ENCODE measurements at places on chromosomes 1 and 21. TPM values are rescaled to one million over a fixed set of nuclear protein-coding genes. Genes with fewer than 3 reads are reported as not detected.

DNA sequence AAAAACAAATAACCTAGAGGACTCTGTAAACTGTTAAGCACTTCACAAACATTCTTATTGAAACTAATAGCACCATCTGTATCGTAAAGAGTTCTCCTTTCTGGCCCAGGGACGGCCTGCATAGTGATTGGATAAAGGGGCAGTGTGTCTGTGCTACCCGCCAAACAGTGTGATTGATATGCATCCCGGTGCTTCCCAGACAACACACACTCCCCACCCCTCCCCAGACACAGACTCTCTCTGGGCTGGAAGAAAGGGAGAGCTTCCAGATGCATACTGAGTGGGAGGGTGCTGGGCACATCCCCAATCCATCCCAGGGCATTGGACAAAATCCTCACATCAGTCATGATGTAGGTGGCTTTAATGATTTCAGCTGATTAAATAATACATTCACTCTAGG is 3.7 kb downstream of the HSD11B1 start:
- H3K36me3 ChIP-seq = peaks cover 3% of the 10 kb centered on the region
- peaks cover 36% of the 10 kb centered on the region for H3K4me1 ChIP-seq
- no peak overlapping the region for H3K4me3 ChIP-seq
- no peak for DNase-seq
- H3K27ac ChIP-seq = no peak overlapping the region

DNA sequence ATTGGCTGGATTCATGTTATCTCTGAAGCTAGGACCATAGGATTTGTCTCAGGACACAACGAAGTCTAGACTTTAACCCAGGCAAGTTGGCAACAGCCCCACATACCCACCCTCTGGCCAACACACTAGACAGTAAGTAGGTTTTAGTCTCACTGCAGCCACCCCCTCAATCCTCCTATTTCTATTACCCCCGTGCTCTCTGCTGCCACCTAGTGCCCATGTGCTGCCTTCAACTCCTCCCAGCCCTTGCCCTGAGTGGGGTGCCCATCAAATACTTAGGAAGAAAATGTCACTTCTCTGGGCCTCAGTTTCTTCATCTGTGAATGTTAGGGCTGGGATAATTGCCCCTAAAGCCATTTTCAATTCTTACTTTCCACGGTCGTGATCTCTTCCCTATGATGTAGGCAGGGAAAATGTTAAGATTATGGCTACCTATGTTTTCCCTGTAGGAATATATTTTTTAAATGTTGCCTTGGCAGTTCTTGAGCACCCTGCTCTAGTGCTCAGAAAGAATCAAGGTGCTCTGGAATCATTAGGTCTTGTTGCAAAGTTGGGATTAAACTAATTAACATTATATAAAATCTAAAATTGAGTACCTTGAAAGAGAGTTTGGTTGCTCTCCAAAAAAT is 213.0 kb downstream of the LMX1A start:
- H3K36me3 ChIP-seq = no peaks in the 10 kb centered on the region
- H3K4me1 ChIP-seq = no peaks in the 10 kb centered on the region
- H3K4me3 ChIP-seq = no peak overlapping the region
- DNase-seq = peak; percentile 7
- H3K27me3 ChIP-seq = peaks cover 34% of the 10 kb centered on the region

GRCh38 chr1:223629126-223629457 is 36.4 kb downstream of the CAPN8 start:
- peaks cover 2% of the 10 kb centered on the region for H3K4me1 ChIP-seq
- no peaks in the 10 kb centered on the region for H3K36me3 ChIP-seq
- peaks cover 7% of the 10 kb centered on the region for H3K27me3 ChIP-seq
- H3K4me3 ChIP-seq = no peak overlapping the region
- no peak overlapping the region for H3K27ac ChIP-seq

Gene SPRR2B
- total RNA-seq = not detected

Gene MYCL
- total RNA-seq = 0.08 TPM

Gene BSND
- total RNA-seq = not detected

Gene TMEM82
- not detected for total RNA-seq

- no peak overlapping the region for H3K4me3 ChIP-seq
- DNase-seq = no peak
- H3K27me3 ChIP-seq = no peaks in the 10 kb centered on the region
- peaks cover 27% of the 10 kb centered on the region for H3K36me3 ChIP-seq
- no peak overlapping the region for H3K27ac ChIP-seq
- peaks cover 4% of the 10 kb centered on the region for H3K4me1 ChIP-seq
Measured at GRCh38 chr21:32322103-32322502, 23.4 kb downstream of the MRAP start.

- no peak overlapping the region for H3K4me3 ChIP-seq
- no peak overlapping the region for H3K27ac ChIP-seq
- no peak for DNase-seq
- peaks cover 65% of the 10 kb centered on the region for H3K36me3 ChIP-seq
Measured at GRCh38 chr21:33551664-33552063, 8.8 kb downstream of the SON start.

- H3K27me3 ChIP-seq = peaks cover 60% of the 10 kb centered on the region
- peaks cover 11% of the 10 kb centered on the region for H3K4me1 ChIP-seq
- no peaks in the 10 kb centered on the region for H3K36me3 ChIP-seq
- no peak for DNase-seq
- H3K4me3 ChIP-seq = no peak overlapping the region
Measured at GRCh38 chr1:14603645-14604044, 5.2 kb downstream of the KAZN start.

Gene OR2L2
- total RNA-seq = 0.06 TPM

GRCh38 chr1:150213170-150214098 is 22.5 kb downstream of the ANP32E start:
- H3K4me3 ChIP-seq = peak overlapping the region; percentile 83
- H3K27me3 ChIP-seq = no peaks in the 10 kb centered on the region
- H3K27ac ChIP-seq = peak overlapping the region; percentile 97
- peak; percentile 90 for DNase-seq
- H3K4me1 ChIP-seq = peaks cover 17% of the 10 kb centered on the region

- peaks cover 13% of the 10 kb centered on the region for H3K27me3 ChIP-seq
- no peak overlapping the region for H3K4me3 ChIP-seq
- H3K27ac ChIP-seq = no peak overlapping the region
- H3K4me1 ChIP-seq = peaks cover 6% of the 10 kb centered on the region
- no peak for DNase-seq
- no peaks in the 10 kb centered on the region for H3K36me3 ChIP-seq
Measured at GRCh38 chr1:19640363-19641316, 3.5 kb upstream of the NBL1 start.

Measured in activated naive CD8-positive, alpha-beta T cell treated with anti-CD3 and anti-CD28 coated beads for 36 hours (primary cell).